ENCODE measurements at places on chromosomes 2 and 18.

DNA sequence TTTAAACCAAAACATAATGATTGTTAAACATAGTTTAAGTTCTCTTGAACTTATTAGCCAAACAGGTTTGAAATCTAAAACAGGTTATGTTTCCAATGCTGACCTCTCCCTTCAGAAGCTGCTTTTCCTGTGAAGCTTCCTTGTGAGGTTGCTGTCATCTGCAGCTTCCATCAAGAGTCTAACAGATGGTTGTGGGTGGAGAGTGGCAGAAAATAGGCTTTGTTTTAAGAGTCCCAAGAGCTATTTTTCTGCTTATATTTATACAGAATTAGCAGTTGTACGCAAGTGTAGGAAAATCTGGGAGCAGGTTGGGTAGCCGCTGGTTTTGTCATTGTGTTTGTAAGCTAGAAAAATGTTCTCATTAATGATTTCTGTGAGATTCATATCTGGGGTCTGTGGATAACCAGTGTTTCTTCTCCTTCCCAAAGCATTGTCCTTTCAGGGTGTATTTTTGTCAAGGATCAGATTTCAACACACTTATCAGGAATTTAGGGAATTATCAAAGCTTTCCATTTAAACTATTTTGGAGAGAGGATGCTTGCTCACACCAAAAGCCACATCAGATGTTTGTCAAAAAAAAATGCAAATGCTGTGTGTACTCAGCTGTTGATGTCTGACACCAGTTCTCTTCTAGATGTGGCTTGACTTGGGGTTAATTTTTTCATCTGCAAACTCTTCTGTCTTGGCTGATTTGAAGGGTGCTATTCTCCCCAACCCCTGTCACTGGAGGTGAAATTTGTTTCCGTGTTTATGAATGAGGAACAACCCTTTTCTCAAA is 78.1 kb upstream of the KIF5C start:
- DNase-seq: no peak

DNA sequence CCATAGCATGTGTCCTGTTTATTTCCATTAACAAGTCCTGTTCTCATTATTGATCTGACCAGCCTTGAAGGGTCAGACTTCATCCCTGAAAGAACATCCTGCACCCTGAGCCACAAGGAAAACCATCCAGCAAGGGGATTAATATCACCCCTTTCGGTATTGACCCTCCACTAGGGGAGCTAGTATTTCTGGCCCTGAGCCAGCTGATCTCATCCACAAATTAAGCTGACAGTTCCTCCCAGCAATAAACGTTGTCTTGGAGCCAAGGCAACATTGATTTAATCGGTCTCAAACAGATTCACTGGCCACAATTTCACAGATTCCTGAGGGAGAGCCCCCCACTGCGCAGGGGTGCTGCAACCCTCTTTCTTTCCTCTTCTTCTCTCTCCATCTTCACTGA is 353.1 kb upstream of the FANCL start:
- DNase-seq: no peak

DNA sequence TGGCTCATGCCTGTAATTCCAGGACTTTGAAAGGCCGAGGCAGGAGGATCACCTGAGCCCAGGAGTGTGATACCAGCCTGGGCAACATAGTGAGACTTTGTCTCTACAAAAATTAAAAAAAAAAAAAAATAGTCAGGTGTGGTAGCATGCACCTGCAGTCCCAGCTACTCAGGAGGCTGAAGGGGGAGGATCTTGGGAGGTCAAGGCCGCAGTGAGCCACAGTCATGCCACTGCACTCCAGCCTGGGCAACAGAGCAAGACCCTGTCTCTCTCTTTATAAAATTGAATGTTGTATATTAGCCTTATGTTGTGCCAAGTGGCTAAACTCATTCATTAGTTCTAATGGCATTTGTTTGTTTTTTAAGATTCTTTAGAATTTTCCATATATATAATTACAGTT is 207.7 kb upstream of the COPS8 start:
- no peak for DNase-seq

- DNase-seq: no peak
Measured at GRCh38 chr2:189002079-189002478, 27.9 kb downstream of the COL3A1 start.
